Activated CD8-positive, alpha-beta memory T cell treated with anti-CD3 and anti-CD28 coated beads, Interleukin-2, amount 10 ng/mL, durations not matched to agents 7 days and 5 days (primary cell): ENCODE measurements at places on chromosomes 4 and X.

- no peak for DNase-seq
These were observed 48.6 kb upstream of the NAP1L5 start for GRCh38 chr4:88746206-88746605.

DNA sequence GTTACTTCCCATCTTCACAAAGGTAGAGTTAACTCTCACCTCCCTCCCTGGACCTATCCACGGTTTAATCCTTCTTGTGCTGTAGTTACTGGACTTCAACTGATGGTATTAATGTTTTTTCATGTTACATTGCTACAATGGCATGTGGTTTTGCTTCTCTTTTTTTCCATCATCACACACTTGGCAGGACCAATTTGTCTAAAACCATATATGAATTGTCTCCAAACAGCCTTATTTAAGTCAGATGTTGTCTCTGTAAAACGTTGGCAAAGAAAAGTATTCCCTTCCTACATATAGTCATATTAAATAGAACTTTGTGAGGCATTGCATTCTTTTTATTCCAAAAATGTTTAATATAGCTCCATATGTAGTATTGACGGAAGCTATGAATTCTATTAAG is 15.5 kb downstream of the PRRG1 start:
- DNase-seq = no peak

DNA sequence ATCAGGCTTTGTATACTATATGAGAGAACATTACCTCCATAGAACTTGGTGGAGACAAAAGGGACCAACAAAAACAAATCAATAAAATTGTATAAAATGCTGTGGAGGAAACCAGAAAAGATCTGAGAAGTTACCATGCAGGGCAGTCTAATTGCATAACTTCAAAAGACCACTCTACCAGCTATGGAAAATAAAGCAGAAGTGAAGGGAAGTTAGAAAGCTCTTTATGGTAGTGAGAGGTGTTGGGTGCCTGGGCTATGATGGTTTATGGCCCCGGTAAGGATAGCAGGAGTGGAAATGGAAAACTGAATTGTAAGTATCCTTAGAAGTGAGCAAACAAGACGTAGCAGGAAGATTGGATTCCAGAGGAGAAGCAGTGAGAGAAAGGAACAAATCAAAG is 3.1 kb downstream of the TMEM184C start:
- no peak for DNase-seq

DNA sequence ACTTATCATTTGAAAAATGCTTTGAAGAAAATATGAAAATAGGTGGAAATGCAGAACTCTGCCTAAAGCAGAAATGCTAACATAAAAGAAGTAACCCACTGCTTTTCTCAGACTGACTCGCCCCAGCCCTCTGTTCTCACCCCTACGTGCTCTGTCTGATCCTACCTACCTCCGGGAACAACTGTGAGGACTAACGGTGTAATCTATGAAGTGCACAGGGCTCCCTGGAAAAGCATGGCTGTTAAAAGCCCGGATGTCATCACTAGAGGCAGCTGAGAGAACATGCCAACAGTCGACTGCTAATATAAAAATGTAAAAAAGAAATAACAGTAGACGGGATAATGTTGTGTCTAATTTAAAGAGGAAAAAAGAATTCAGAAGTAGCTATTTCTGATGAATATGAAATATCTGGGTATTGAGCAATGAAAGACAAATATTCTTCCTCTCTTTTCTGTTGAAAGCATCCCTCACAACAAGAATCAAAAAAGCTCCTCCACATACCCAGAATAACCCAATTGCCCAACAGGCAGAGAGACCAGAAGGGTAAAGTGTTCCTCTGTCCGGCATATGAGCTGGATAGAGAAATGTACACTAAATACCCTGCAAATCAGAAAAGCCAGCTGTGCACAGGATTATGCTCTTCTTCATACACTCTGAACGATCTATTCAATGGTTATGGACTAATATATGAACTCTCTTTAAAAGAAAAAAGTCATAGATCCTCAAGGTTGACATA is 130.7 kb downstream of the TSPAN5 start:
- no peak for DNase-seq

GRCh38 chr4:2942037-2942531 is 21.1 kb downstream of the NOP14 start:
- DNase-seq = peak; percentile 72

- DNase-seq = no peak
These were observed 194.0 kb downstream of the GASK1B start for GRCh38 chr4:157978680-157979361.

GRCh38 chr4:21290562-21290961 is 590.3 kb downstream of the PACRGL start:
- DNase-seq = no peak

GRCh38 chr4:98485816-98486345 is 172.5 kb downstream of the TSPAN5 start:
- no peak for DNase-seq

DNA sequence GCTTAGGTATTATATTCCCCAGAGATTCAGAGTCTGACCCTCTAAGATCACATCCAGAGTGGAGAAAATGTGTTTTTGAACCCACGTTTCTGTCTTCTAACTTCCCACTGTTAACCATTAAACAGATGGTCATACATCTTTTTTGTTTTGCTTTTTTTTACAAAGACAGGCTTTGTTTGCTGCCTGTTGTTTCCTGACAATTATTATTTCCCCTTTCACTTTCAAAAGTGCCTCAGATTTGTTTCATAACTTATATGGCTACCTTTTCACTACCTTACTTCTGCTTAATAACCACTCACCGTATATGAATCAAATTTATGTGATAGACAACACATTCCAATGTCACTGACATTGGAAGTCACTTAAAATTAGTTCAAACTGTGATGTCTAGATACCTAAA is 142.2 kb downstream of the HS3ST1 start:
- DNase-seq = no peak

DNA sequence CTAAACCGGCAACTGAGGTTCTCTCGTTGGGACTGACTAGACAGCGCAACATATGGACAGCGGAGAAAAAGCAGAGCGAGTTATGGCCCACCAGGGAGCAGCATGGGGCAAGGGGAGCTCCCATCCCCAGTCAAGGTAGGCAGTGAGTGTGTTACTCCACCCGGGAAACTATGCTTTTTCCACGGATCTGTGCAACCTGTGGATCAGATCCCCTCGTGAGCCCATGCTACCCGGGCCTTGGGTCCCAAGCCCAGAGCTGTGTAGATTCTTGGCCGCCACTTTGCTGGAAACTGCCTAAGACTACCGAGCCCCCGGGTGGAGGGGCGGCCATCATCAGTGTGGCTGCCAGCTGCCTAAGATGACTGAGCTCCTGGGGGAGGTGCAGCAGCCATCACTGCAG is 140.9 kb downstream of the PAPSS1 start:
- DNase-seq = no peak

DNA sequence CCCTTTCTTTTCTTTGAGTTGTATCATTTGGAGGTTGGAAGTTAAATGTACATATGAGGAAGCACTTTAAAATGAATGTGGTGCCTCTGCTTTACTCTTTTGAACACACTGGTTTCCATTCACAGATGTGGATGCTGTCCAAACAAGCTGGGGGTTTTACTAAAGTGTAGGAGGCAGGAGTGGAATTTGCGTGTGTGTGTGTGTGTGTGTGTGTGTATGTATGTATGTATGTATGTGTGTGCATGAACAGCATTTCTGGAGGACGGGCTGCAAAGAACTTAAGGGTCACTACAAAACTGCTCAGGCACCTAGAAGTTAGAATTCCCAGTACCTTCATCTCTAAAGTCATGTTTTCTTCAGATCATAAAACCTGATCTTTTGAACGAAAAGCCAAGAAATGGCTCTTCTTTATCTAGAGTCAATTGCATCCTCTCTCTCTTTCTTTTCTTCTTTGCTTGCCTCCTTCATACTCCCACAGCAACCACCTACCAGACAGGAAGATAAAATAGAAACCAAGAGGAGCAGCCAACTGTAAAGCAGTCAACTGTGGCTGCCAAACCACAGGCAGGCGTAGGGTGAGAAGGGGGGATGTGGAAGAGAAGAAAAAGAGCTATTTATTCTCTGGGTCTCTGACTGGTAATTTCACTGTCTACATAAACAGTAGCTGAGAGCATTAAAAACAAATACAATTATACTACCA is 177.0 kb upstream of the RASGEF1B start:
- peak; percentile 83 for DNase-seq

DNA sequence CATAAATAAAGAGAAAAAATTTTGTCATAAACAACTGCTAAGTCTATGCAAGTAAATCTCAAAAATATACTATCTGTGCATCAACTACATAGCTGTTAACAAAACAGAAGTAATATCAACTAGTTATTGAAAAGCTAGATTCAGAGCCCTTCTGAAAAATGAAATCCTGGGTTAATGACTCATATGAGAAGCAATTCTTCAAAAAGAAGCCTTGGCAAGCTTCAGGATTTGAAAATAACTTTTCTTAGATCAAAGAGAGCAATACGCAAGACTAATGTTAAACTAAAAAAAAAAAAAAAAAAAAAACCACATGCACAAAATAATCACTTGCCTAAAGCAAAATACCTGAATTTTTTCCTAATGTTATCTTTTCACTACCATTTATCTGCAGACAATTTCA is 566.1 kb upstream of the BOD1L1 start:
- no peak for DNase-seq

- no peak for DNase-seq
These were observed 54.5 kb downstream of the LDB2 start for GRCh38 chr4:16843831-16844508.

DNA sequence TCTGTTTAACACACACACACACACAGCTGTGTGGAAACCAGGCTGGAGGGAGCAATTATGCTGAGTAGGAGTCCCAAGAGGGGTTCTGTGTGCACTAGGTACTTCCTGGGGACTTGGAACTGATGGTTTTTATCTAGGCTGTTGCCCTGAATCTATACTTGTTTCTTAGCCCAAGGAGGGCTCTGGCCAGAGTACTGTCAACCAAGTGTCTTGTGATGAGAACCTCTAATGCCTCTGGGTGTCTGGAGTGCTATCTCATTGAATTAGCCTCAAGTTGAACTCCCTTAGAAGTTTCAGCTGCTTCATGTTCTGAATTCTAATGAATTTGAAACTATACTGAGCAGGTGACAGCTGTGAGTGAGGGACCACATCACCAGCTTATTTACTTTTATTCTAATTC is 16.6 kb downstream of the ARHGAP24 start:
- DNase-seq = no peak

- DNase-seq = no peak
These were observed 14.3 kb upstream of the TDO2 start for GRCh38 chr4:155889031-155889793.

GRCh38 chr4:3660928-3661515 is 105.2 kb upstream of the ADRA2C start:
- no peak for DNase-seq

- no peak for DNase-seq
These were observed 133.8 kb downstream of the AFF1 start for GRCh38 chr4:87068583-87069021.

DNA sequence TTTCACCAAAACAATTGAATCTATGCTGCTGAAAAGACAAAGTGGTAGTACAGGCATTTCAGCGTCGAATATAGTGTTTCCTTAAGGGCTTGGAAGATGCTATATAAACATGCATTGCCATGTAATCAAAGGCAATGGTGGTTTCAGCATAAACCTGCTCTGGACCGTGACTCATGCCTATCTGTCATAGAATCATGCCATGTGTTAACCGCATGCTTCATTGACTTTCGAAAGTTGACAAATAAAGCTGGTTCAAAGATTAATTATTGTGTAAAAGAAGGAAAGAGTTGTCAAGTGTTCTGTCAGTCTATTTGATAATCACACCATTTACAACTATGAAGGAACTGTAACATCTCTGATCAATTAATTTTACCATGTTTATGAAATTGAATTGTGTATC is 83.2 kb downstream of the FUNDC1 start:
- no peak for DNase-seq

DNA sequence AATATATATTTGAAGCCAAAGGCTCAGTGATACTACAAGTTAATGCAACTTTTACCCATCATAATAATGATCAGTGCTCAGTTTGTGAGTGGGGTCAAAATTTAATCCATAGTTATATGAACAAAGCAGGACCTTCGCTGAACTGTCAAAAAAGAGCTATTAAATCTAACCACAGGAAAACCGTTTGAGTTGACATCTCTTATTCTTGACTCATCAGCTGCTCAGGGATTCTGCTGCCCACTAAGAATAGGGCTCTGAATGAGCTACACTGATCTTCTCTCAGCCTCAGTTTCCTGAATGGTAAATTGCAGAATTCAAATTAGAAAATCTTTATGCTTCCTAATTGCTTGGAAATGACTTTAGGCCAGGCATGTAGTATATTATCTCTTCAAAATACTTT is 44.9 kb upstream of the NAP1L5 start:
- no peak for DNase-seq

GRCh38 chrX:78693012-78693411 is 33.9 kb upstream of the RTL3 start:
- no peak for DNase-seq

DNA sequence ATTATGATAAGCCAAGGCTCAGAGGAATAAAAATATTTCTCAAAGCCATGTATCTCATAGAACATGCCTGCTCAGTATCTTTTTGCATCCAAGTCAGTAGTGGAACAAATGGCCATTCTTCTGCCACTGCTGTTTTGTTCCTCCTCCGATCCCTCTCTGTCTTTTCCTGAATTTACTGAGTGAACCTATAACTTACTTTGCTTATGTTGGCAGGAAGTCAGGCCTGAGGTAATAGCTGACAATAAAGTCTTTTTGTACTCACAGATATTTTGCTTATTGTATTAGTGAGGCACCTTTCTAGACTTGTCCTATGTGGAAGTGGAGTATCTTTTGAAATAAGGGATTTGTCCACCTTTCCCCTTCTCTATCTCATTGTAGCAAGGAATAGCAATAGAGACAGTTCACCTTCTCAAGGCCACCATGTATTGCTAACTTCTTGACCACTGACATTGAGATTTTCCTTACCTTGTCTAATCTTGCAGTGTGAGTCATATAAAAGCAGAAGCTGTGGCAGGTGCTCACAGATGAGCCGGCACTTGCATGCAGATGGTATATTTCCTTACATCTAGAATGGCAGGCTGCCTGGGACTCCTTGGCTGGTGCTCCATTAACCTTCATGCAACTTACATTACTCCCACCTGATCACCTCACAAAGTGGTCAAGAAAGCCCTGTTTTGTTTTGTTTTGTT is 68.2 kb downstream of the AGTR2 start:
- no peak for DNase-seq

DNA sequence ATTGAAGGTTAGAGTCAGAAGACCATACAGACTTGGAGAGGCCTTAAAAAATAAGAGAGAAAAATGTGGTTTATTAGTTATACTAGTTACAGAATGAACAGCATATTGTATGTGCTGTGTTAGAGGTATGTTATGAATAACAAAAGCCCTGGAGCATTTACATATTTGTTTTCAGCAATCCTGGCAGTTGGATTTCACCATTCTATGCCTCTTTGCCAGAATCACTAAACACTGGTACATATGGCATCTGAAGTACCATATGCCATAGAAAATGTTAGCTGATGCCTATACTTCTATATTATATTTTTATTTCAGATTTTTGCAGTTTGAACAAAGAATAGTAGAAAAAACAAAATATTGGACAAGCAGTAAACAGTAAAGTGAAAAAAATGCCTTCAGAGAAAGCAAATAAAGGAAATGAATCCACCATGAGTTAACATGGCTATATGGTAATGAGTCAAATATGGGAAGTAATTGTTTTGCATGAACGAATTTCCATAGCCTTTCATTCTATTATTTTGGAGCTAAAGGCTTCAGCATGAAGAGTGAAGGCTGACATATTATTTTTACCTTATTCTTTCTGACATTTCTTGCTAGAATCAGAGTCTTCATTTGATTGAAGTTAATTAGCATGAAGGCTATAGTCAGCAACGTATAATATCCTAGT is 41.9 kb upstream of the PRDM8 start:
- no peak for DNase-seq
